RWPE1 (cell line): ENCODE measurements at places on chromosomes 1 and 21.

DNA sequence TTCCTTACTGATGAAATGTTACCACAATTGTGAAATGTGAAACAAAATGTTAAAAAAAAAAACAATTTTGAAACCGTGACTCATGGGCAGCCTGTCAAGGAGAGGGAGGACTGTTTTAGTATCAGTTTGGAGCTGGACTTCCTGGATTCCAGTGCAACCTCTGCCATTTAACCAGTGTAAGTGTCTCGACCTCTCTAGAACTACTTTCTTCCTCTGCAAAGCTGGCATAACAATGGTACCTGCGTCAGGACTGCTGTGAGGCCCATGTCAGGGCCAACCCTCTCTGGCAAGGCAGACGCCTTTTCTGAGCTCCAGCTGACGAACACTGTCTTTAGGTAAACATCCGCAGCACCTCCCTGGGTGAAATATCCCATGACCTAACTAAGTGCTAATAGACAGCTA, 20.9 kb downstream of the URB1 start:
- peak; percentile 57 for DNase-seq

GRCh38 chr1:28243685-28244311, 7.9 kb downstream of the ATP5IF1 start:
- DNase-seq: no peak

DNA sequence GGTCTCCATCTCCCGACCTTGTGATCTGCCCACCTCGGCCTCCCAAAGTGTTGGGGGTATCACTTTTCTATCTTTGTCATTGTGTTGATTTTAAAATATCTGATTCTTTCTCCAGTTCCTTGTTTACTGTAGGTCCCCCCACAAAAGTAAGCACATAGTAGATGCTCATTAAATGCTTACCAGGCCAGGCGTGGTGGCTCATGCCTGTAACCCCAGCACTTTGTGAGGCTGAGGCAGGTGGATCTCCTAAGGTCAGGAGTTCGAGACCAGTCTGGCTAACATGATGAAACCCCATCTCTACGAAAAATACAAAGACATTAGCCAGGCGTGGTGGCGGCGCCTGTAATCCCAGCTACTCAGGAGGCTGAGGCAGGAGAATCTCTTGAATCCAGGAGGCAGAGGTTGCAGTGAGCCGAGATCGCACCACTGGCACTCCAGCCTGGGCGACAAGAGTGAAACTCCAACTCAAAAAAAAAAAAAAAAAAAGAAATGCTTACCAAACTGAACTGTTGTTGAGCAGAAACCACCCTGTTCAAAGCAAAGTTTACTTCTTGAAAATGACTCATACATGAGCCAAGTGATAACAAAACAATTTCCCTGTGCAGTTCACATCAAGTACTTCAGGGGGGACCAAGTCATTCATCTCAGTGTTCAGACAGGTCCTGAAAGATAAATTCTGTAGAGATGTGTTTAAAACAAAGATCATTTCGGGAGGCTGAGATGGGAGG, 24.3 kb upstream of the NID1 start:
- peak; percentile 17 for DNase-seq

GRCh38 chr1:113073479-113073950, 517 bp downstream of the LRIG2 start:
- DNase-seq: peak; percentile 46

DNA sequence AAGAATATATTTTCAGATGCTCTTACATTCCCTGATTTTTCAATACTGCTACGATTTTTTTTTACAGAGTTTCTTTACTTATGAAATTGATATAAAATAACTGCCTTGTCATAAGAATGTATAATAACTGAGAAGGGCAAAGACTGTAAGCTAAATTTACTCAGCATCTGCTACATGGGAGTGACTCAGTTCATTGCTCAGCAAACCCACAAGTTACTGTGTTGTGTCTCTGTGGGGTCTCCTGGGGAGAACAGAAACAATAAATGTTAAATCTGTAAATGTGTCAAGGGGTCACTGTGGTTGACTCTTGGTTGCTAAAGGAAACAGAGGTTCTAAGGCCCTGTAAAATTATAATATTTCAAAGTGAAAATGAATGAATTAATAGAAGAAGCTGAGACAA, 210.3 kb upstream of the CACYBP start:
- DNase-seq: no peak

DNA sequence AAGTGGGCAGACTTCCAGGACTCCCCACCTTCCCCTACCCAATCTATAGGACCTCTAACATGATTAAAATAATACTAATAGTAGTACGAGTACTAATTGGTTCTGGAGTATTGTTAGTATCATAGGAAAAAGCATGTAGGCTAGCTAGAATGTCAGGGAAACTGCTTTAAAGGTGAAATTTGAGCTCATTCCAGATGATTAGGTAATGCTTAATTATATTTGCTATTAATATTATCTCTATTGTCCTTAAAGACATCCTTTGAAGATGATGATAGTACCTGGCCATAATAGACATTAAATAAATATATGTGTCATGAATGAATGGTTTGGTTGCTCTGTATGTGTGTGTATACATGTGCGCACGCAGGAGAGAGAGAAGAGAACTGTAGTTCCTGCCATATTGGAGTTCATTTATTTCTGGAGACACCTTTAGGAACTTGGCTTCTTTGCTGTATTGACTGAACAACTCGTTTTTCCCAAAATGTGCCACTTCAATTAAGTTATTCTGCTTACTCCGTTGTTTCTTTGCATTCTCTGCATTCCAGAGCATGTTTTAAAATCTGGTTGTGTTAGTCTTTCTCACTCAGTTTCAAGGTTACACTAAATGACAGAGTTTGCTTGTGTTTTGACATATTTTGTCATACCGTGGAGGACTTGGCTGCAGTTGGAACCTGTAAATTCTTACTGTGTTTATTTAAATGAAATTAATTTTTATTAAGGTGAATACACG, 117.1 kb downstream of the OSBPL9 start:
- DNase-seq: no peak

- DNase-seq: no peak
Observed at GRCh38 chr21:32048353-32048752, 175.5 kb downstream of the HUNK start.

DNA sequence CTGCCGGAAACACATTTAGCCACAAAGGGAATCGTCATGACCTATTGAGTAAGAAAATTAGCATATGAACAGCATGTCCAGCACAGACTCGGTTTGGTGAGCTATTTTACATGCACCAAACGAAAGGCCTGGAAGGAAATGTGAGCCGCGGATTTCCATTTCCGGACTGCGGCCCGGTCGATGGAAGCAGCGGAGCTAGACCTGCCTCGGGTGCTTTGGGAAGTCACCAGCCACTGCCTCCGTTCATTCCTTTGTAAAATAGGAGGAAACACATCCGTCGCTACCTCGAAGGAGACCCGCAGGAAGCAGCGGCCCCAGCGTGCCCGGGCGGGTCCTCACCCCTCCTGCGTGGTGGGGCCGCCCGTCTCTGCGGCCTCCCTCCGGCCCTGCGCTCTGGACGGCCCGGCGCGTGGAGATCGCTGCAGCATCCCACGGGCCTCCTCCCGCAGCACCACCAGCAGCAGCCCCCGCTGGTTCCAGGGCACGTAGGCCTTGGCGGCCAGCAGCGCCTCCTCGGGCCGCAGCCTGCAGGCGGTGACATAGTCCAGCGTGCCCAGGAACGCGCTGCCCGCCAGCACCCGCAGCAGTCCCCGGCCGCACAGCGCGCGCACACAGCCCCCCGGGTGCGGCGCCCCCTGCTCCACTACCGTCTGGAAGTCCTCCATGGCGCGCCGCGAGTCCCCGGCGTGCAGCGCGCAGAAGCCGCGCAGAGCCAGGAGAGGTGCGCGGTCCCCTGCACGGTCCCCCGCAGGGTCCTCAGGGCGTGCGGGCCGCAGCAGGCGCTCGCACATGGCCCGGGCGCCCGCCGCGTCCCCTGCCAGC, 12.1 kb downstream of the TTC34 start:
- DNase-seq: no peak

- no peak for DNase-seq
Observed at GRCh38 chr1:203139976-203140475, 12.5 kb downstream of the ADORA1 start.

- no peak for DNase-seq
Observed at GRCh38 chr1:112925015-112925414, 31.0 kb downstream of the SLC16A1 start.

- no peak for DNase-seq
Observed at GRCh38 chr1:37181425-37181824, 147.1 kb upstream of the GRIK3 start.

DNA sequence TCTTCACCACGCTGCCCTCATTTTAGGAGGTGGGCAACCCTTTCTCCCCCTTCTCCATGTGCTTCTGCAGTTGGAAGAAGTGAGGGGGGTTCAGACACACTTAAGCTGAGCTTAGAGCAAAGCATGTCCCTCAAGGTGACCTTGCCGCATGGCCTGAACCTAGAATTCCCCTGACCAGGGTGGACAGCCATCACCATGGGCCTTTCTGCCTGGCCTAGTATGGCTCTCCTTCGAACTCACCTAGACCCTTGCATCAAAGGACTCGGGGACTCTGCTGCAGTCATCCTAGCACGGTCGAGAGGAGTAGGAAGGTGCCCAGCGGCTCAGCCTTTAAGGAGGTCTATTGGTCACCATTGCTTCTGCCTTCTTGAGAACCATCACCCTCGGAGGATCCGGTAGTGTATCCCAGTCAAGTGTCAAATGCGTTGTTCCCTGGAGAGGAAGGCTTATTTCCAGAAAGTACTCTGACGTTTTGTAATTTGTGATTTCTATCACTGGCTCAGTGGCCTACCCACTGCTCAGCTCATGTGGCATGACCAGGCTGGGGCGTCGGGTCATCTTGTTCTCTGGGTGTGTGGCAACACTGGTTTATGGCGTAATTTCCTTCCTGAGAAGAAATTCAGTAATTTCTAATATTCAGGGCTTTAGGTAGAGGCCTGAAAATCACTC, at the start of gene KCNE1:
KCNE1 (minus strand) TSS at position 424 of the 669 bp plus-strand sequence. CDS start 62,576 bp downstream, outside the sequence.
- DNase-seq: no peak

- DNase-seq: no peak
Observed at GRCh38 chr21:16372586-16372985, 642.8 kb downstream of the USP25 start.

GRCh38 chr21:41715649-41716281, 51.1 kb downstream of the RIPK4 start:
- peak; percentile 90 for DNase-seq

DNA sequence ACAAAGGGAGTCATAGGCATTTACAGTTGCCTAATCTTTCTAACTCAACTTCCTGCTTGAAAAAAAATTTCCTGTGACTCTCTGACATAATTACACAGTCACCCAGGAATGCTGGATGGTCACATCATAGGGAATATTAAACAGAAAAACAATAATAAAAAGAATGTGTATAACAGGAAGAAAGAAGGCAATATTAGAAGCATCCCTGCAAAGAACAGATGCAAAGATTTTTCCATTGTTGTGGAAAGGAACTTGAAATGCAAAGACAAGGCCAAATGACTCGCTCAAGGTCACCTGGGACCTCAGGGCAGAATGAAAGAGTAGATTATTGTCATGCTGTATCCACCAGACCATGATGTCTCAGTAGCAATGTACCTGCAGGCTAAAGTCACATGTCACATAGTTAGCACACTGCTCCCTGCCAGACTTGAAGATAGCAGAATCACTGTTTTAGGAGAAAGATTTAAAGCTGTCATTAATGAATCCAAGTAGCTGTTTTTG, 184.3 kb downstream of the CYYR1 start:
- DNase-seq: peak; percentile 26

GRCh38 chr1:59220356-59220755, 76.5 kb upstream of the FGGY start:
- DNase-seq: no peak

- DNase-seq: no peak
Observed at GRCh38 chr21:31624961-31625491, 34.5 kb upstream of the SOD1 start.

- no peak for DNase-seq
Observed at GRCh38 chr21:45463871-45464270, 58.9 kb downstream of the COL18A1 start.

DNA sequence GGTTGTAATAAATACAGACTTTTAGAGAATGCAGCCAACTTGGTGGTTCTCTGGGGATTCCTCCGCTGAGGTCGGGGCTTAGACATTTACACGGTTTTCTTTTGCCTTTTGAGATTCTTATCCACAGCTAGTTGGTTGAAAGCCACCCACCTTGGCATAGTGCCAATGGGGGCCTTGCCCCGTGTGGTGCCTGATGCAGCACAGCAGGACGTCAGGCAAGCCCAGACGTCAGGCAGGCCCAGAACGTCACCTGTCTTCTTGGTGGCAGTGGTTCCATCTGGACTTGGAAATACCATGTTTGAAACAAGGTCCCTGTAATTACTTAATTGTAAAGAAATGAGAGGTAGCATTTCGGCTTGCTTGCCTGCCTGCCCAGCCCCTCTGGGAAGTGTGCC, 78.5 kb downstream of the GALNT2 start:
- no peak for DNase-seq

GRCh38 chr1:235006816-235007215, 121.8 kb downstream of the TOMM20 start:
- no peak for DNase-seq

DNA sequence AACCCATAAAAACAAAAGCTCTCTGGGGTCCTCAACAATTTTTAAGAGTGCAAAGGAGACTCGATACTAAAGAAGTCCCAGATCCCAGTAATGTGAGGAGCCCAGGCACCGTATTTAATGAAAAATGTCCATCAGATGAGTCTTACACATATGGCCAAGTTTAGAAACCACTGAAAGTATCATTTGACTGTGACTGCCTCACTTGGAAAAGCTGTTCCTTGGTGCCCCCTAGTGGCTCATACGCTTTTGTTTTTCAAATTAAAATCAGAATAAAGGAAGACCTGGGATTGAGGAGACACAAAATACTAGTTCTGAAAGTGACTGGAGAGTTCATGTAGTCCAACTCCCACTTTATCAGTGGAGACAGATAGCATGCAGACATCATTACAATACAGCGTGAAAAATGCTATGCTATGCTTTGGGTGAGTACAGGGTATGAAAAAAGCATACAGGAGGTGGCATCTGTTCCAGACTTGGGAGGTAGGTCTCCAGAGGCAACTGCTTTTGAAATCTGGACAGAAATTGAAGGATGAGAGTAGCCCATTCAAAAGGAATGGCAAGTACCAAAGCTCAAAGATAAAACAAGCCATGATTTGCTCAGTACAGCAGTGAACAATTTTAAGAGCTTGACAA, 33.8 kb downstream of the GDAP2 start:
- DNase-seq: peak; percentile 52

DNA sequence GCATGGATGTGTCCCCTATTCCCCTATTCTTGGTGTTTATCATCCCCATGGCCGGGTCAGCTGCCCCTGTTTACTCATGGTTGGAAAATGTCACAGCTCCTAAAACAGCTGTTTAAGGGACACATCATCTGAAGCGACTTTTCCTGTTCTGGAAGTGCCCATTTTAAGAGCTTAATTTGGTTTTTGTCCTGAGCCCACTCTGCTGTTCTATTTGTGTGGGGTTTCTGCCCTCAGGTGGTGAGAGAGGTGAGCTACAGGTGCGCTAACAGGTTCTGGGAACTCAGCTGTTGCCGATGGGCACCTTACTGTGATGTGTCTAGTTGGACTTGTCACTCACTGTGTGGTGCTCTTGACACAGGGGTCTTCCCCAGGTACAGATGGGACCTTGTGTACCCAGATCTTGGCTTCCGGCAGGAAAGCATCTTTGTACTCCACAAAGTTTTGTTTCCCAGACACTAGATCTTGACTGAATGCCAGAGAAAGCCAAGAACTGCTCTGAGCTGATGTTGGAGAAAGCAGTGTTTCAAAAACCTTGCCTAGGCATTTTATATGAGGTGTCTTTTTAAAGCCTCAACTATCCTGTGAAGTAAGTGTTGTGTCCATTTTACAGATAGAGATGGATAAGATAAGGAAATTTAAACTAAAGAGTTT, 59.0 kb upstream of the CD1D start:
- peak; percentile 63 for DNase-seq
